Brain pericyte (primary cell): ENCODE measurements at places on chromosomes 7 and 10.

DNA sequence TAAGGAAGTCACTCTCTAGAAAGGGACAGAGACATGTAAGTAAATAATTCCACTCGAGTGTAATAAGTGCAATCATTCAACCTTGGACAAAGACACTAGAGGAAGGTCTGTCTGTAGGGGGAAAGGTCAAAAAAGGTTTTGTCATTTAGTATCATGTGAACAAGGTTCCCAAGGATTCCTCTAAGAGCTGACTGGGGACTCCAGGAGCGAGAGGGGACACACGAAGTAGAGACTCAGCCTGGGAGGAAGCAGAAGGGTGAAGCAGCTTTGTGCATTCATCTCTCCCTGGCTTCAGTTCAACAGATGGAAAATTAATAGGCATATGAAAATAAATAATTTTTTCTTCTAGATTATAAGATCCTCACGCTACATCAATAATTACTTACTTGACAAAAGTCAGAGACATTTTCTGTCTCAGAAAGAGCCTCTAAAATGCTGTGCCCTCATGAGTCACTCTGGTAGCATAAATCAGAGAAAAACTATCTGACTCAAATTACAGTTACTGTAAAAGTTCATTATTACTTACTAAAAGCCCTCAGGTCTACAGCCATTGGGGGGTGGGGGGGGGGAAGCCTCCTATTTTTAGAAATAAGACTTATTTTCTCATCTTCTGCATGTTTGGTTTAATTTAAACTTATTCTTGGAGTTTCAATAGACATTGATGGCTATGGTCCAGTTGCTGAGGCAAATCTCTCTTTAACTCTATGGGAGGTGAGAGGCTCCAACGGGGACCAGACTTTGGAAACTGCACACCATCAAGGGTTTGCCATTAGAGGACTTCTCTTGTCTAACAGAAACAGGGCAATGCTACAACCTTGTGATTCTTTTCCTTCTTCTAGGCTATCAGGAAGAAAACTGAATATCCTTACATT lies 275.1 kb upstream of the KLF14 start:
- no peak for DNase-seq

DNA sequence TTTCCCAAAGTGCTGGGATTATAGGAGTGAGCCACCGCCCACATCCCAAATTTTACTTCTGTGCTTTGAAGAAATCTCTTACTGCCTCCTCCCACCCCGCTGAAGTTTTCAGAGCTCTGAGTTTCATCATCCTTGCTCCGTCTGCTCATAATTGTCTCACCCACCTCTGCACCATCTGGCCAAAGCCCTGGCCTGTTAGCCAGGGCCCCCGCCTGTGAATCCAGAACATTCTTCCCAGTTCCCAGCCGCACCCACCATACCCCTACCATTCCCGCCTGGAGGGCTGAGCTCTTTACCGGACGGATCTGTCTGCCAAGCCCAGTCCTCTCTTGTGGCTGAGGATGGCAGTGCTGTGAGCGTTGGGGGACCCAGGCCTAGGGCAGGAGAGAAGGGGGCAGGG lies 14.5 kb downstream of the SSC4D start:
- no peak for DNase-seq

DNA sequence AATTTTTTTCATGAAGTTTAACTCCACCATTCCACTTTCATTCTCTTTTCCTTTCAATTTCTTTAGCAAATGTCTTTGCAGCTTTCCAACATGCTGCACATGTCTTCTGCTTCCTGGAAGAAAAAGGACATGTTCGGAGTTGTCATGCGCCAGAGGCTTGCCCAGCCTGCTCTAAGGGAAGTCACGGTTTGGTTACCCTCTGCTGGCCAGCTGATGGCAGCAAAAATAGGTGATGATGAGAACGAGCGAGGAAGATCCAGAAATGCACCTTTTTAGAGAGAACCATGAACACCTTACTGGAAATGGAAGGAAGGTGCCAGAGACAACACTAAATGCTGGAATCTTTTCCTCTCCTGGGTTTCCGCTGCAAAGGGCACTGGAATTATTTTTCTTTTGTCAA lies 4.9 kb upstream of the ZSCAN21 start:
- no peak for DNase-seq

DNA sequence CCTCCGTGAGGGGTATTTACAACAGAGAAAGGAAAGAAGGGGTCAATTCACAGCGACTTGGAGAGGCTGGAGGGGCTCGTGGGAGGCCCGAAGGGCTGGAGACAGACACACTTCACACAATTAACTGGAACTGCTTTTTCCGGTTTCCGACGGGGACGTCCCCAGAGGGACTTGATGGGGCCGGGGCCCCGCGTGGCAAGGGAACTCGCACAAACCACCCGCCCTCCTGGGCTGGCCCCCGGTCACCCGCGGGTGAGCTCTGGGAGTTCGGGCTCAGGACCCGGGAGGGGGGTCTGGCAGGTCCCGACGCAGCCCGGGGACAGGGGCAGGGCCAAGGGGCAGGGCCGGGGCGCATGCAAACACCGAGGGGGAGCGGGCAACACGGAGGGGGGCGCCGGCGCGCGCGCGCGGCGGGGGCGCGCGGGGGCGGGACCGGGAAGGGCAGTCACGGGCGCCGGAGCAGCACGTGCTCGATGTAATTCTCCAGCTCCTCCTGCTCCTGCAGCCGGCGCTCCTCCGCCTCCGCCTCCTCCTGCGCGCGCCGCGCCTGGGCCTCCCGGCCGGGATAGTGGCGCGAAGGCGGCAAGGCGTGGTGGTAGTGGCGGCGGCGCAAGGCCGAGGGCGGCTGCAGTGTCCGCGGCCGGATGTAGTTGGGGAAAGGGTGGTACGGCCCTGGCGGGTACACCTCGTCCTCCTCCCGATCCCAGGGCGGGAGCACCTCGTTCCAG lies 2.7 kb downstream of the VGF start:
- no peak for DNase-seq

GRCh38 chr10:51035344-51035743 lies 38.9 kb upstream of the PRKG1 start:
- DNase-seq, result no peak

DNA sequence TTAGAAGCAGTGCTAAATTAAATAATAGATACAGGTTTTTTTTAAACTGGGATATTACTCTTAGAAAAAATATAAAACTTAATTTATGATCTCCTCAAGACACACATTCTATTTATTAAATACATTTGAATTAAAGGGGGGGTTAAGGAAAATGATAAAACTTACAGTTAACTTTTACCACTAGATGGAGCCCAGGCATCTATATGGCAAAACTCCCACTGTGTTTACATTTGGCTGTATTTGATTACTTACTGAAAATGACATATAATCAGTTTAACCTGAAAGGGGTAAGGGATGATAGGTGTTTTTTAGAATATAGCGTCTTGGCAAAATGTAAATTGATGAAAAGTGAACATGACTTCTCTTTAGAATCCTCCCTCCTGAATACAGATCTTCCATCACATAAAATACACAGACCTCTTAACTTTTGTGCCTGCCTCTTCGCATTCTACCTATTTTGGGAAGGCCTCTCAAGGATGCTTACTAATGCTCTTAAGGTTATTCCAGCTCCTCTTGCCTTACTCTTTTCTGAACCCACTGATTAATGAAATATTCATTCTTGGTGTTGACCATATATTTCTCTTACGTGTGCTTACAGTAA lies 235.7 kb downstream of the AGMO start:
- DNase-seq, result no peak

DNA sequence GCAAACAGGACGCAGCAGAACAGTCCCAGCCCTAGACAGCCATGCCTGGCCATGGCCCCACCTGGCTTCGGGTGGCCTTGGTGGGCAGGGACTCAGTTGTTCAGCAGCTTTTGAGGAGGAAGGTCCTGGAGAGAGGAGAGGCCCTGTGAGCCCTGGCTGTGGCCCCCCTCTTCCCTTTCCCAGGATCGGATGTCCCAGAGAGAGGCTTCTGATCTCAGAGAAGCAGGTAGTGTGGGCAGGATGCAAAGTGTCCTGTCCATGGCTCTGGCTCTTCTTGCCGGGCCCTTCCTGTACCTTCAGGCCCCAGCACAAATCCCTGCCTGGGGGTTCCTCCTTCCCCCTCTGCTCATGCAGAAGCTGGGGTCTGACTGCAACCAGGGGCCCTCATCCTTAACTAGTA lies 1.6 kb downstream of the PRRT4 start:
- no peak for DNase-seq

DNA sequence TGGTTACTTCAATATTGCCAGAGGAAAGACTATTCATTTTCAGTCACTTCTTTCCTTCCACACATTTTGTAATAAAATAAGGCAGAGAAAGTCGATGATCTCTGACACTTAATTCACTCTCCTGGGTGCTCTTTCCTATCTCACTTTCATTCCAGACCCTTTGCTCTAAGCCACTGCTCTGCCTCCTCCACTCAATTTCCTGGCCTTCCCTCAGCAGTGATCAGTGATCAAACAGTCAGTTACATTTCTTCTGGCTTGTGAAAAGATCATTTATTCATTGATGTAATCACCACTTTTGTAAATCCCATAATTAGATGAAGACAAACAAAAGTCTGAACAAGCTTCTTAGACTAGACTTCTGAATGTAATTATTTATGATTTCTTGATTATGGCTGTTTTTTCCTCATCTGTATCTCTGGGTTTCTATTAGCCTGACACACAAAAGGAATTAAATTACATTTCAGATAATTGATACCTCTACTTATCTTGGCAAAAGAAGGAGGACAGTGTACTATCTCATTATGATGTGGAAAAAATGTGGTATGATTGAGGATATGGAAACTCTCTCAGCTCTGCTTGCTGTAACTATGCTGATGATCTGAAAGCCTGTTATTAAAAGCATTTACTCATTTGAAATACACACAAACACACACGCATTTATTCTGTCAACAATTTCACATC lies 1102.3 kb downstream of the GRM8 start:
- DNase-seq, result no peak

DNA sequence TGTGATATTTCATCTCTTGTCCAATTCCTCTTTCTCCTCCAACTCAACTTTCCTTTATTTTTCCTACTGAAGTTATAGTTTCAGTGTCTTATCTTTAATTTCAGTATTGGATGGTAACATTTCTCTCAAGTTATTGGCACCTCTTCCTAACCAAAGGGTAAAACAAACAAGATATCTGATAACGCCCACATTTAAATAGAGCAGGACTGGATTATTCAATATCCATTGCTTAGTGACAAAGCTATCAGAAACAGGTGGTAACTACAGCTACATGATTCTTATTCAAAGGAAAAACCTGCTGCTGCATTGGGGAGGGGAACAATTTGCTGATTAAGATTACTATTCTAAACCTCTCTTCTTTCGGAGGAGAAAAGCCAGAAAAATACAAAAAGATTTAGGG lies 87.8 kb downstream of the TAF3 start:
- DNase-seq, result no peak

DNA sequence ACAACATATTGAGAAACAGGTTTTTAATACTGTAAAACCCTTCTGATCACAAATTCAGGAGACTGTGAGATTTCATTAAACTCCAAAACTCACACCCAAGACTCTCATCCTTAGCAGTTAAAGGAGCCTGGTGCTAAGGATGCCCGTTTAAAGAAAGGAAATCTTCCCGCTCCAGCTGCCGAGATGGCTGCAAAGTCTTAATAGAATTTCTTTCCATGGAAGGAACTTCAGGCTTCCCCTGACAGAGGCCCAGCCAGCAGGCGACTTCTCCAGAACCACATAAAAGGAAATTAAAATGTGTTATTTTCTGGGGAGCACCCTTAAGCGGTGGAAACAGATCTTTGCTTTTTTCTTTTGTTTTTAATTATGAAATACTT lies 104.7 kb upstream of the CHST15 start:
- no peak for DNase-seq

- DNase-seq, result no peak
Observed at GRCh38 chr10:119665901-119666708, 14.9 kb downstream of the BAG3 start.

- DNase-seq, result no peak
Observed at GRCh38 chr7:123148813-123149212, 51.0 kb downstream of the SLC13A1 start.

GRCh38 chr10:8137272-8137681 lies 82.8 kb downstream of the GATA3 start:
- no peak for DNase-seq

GRCh38 chr10:43819464-43820230 lies 171.0 kb upstream of the ZNF32 start:
- DNase-seq, result no peak

- no peak for DNase-seq
Observed at GRCh38 chr7:35019801-35020200, 17.5 kb downstream of the DPY19L1 start.

DNA sequence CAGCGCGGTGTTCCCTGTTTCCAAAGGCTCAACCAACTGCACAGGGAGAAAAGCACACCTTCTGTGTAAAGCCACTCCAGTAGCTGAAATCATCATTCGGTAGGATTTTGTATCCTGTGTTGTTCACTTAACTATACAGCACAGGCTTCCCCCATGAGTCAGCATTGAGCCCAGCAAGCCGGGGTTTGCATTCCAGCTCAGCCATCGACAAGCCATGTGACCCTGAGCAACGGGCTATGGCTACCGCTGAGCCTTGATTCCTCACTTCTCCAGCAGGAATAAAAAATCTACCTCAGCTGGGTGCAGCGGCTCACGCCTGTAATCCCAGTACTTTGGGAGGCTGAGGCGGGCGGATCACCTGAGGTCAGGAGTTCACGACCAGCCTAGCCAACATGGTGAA lies 44.1 kb upstream of the ATP6V0A4 start:
- no peak for DNase-seq

- DNase-seq, result no peak
Observed at GRCh38 chr10:98258683-98259454, 9.1 kb downstream of the LOXL4 start.

DNA sequence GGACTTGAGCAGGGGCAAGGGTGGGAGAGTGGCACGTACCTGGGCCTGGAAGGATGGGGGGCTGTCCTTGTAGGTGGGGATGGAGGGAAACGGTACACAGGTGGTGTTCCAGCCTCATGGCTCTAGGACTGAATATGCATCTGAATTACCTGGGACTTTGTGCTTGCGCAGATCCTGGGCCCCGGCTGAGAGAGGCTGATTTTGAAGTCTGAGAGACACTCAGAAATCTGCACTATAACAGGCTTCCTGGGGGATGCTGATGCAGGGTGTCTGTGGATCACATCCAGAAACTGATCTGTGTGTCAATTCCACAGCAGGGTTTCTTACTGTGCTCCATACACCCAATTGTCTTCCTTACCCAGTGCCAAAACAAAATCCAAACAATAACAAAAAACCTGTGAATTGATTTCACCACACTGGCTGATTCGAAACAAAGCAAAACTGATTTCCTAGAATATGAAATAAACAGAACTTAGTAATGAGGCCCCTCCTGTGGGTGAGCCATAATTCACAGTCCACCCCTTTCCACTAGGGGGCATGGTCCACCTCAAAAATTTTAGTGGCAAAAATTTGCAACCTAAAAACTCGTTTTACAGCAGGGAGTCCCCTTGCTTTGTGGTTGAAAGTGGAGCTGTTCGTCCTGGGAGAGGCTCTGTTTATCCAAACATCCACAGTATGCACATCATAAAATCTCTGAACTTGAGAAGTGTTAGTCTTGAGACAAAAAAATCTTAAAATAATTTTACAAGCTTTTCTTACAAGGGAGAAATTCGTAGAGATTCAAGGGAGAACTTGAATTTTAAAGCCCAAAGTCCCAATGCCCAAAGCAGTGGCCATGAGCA lies 32.0 kb upstream of the PLEKHA1 start:
- DNase-seq, result peak; percentile 29

GRCh38 chr10:28494420-28494819 lies 38.5 kb upstream of the WAC start:
- no peak for DNase-seq
